ENCODE measurements at places on chromosomes 1 and 21.

GRCh38 chr1:223652436-223652941 lies 13.0 kb downstream of the CAPN8 start:
- DNase-seq, result no peak

DNA sequence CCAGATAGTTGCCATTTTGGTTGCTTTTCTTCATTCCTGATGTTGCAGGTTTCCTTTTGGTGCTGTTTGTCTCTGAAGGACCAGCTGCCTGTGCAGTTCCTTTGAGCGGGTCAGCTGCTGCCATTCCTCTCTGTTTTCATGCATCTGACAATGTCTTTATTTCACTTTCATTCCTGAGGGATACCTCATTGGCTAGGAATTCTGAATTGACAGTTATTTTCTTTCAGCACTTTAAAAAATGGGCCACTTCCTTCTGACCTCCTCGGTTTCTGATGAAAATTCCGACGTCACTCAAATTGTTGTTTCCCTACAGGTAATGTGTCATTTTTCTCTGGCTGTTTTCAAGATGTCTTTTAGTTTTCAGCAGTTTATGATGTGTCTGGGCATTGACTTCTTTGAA lies 24.8 kb downstream of the CCSAP start:
- no peak for DNase-seq

DNA sequence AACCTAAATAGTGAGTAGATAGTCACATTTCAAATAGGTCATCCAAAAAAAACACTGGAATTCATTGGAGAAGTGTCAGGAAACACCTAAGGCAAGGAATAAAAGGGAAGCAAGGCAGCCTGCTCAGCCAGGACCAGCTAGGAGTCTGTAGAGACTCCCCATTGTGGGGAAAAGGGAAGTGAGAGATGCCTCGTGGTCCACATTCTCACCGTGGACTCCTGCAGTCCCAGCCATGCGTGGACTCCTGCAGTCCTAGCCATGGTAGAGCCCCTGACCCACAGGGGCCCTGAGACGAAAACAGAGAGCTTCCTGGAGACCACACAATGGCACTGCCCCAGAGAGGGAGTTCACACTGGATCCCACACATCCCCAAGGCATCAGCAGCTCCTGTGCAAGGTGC lies 97.5 kb downstream of the LRIG2 start:
- DNase-seq, result no peak

DNA sequence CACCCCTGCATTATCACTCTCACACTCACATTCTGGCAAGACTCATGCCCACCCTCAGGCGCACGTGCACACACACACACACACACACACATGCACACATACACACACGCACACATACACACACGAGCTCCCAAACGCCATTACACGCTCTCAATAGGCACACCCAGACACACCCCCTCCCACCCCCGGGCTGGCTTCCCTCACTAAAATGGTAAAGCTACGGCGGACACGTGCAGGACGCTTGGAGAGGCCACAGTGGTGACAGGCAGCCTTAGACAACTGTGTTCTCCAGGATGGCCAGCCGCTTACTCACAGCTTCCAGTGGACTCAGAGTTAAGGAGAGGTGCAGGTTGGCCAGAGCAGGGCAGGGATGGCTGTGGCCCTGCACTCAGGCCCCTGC lies 10.1 kb downstream of the MATN1 start:
- DNase-seq, result no peak

DNA sequence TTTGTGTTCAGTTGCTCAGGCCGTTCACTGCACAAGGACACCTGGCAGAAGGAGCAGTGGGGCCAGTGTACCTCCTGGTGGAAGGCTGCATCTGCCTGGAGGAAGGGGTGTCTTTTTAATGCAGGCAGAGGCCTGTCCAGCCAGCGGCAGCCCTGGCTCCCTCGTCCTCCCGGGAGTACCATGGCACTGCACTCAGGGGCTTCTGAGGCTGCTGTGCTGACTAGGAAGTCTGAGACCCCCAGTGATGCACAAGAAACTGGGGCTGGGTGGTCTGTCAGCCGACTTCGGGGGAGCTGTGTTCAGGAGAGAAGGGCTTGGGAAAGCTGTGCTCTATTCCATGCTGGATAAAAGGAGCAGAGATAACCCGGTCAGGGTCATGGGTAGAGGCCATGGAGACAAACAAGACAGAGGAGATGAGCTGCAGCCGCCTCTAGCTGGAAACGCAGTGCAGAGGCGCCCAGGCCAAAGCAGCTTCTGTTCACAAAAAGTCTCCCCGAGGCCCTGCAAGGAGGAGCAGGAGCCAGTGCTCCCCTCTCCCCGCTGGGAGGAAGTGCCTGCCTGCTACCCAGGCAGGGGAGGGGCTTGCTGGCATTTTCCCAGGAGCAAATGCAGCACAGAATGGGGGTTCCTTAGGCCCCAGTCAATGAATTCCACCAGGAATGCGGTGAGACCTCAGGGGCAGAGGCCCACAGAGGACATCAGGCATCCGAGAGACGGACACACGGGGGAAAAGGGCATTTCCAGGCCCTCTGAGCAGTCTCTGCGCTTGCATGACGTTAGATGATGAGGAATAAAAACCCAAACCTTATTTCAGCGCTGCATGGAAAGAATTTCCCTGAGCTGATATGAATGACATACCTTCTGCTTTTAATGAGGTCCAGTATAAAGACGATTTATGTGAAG lies 17.2 kb upstream of the C2CD2 start:
- DNase-seq, result no peak

DNA sequence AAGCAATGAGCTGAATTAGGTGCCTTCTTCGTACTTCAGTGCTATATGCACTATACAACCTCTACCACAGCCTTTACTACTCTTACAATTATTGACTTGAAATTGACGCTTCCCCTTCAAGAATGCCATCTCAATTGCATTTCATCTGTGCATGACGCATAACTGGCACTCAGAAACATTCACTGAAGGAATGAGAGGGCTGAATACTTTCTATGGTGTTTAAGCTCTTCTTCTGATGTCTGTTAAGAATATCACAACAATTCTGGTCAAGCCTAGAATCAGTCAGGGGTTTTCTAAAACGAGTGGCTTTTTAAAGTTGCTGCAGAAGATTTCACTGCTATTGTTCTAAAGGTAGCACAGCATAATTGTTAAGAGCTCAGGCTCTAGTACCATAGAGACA lies 11.5 kb downstream of the DENND1B start:
- DNase-seq, result no peak

- no peak for DNase-seq
Observed at GRCh38 chr1:17844185-17844826, 89.2 kb downstream of the ACTL8 start.

- no peak for DNase-seq
Observed at GRCh38 chr1:53465023-53465957, 6.1 kb downstream of the DMRTB1 start.

DNA sequence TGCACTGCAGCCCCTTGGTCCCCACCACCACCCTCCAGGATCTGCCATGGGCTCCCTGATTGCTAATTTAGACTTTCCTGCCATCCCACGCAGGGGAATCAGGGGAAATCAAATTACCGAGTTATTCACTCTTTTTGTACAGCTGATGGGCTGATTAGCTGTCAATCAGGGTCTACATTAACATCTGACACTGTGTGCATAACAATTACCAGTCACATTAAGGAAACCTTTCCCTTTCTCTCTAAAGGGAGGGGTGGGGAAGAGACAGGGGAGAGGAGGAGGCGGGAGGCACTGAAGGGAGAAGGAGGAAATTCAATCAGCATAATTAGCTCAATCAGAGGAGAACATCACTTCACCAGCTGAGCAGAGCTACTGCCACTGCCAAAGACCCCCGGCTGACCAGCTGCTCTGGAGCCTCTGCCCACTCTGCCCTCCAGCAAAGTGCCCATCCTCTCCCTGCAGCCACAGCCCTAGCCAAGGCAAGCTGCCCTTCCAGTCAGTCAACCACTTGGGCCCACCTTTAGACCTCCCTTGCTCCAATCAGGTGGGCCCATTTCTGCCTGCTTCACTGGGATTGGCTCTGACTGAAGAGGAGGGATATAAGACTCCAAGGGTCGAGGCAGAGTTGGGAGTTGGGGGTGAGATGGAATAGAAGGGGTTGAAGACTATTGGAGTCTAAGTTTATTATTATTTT lies 199.3 kb upstream of the ZC3H12A start:
- DNase-seq, result no peak

DNA sequence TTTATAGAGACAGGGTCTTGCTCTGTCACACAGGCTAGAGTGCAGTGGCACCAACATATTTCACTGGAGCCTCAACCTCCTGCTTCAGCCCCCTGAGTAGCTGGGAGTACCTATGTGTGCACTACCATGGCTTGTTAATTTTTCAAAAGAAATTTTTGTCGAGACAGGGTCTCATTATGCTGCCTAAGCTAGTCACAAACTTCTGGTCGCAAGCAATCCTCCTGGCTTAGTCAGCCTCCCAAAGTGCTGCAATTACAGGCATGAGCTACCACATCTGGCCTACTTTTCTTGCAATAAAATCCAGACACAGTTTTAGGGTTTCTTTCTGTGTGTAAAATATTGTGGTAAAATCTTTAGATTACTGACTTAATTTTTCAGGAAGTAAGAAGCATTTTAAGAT lies 27.9 kb upstream of the NTPCR start:
- no peak for DNase-seq

GRCh38 chr1:163084330-163084729 lies 15.2 kb downstream of the RGS4 start:
- no peak for DNase-seq

DNA sequence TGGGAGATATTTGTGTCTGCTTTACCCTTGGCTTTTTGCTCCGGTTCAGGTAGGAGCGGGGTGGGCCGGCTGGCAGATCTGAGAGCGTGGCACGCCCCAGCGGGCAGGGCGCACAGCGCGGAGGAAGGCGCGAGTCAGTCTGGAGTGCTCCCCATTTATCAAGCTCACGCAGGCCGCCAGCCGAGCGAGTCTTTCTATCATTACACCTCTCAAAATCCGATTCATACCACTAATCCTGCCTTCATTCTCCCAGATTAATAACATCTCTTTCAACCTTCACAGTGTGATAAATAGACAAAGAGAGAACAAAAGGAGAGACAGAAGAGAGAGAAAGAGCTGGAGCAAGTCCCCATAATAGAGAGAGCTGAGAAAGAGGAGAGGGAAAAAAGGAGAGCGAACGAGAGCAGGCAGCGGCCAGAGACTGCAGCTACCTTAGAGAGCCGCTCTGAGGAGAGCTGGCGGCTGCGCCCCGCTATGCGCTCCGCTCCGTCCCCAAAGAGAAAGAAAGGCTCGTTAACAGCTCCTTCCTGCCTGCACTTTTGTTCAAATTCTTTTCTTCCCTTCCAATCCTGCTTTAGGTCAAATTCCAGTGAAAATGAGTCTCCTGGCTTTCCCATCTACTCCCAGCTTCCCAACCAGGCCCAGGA lies 48.0 kb downstream of the DMAP1 start:
- DNase-seq, result no peak

- DNase-seq, result no peak
Observed at GRCh38 chr1:7387053-7387927, 383.8 kb upstream of the VAMP3 start.

DNA sequence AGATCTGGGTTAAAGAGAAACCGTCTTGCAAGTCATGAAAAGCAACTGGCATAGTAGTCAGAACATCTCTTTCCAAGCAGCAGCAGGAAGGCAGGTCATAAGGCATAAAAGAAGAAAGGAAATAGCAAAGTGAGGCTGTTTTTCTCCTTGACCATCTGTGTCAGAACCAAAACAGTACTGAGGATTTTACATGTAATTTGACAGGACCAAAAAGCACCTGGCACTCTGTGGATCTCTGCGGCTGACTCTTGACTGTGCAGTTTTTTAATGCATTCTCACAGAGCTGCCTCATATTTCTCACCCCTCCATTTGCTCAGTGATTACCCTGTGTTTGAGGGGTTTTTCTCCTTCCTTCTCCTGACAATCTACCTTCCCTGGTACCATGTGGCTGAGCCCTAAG lies 17.7 kb downstream of the TBX15 start:
- DNase-seq, result no peak

- DNase-seq, result no peak
Observed at GRCh38 chr1:6637770-6638169, 13.1 kb downstream of the THAP3 start.

- no peak for DNase-seq
Observed at GRCh38 chr21:41350436-41351155, 11.2 kb upstream of the MX2 start.

DNA sequence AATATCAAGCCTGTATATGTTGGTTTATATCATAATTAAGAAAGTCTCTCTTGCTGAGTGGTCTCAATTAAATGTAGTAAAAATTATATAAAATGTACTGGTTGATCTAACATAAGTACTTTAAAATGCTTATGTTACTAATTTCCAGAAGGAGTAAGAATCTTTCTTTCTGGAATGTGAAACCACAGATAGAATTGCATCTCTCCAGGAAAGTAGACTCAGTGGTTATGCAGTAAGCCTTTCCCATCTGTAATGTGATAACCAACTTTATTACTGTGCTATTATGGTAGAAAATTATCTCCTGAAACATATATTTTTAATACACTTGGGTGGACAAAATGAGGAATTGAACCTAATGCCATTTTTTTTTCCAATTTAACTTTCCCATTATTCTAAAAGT lies 8.9 kb upstream of the RALGPS2 start:
- DNase-seq, result no peak

DNA sequence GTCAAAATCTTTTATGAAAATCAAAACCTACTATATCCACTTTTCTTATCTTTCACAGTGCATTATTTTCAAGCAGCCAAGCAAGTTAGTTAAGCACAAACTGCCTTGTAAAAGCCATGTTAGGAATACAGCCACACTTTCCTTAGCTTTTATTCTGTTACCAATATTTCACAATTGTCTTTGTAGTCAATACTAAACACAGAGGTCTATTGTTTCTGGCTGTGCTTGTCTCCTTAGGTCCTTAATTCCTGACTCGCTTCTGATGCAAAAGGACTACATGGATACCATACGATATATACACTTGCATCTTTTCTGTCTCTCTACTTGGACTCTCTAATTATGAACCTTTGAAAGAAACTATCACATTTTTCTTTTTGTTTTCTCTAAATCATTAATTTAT lies 331.8 kb downstream of the NEGR1 start:
- DNase-seq, result no peak

GRCh38 chr1:181347495-181348390 lies 135.6 kb upstream of the CACNA1E start:
- no peak for DNase-seq

- no peak for DNase-seq
Observed at GRCh38 chr1:54857746-54858561, 29.0 kb downstream of the DHCR24 start.

GRCh38 chr1:8133190-8133589 lies 107.1 kb upstream of the ERRFI1 start:
- DNase-seq, result no peak

- DNase-seq, result no peak
Observed at GRCh38 chr1:48039088-48040054, 42.2 kb upstream of the TRABD2B start.

DNA sequence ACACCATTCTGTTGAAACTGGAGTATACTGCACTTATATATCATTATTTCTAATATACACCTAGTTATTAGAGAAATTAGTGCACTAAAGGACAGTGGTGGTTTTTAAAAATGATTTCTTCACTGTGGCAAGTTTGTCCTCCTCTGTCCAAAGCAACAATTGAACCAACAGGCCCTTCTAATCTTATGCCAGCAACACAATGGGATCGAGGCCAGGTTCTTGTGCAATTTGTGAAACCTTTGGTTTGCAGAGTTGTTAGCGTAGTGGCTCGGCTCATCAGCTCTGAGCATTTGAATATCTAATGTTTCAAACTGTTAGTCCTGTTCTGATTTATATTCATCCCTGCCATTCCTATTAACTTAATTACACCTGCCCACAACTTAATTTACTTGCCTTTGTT lies 9.9 kb upstream of the LRRC39 start:
- DNase-seq, result no peak

All from NCI-H1105 (cell line).